ENCODE measurements at places on chromosomes 7 and 10.

GRCh38 chr7:85686401-85687181 is 499.7 kb upstream of the SEMA3D start:
- no peak for DNase-seq

GRCh38 chr10:63491588-63492316 is 26.0 kb upstream of the JMJD1C start:
- DNase-seq: no peak

- no peak for DNase-seq
Observed at GRCh38 chr7:107070710-107071109, 26.2 kb downstream of the PRKAR2B start.

DNA sequence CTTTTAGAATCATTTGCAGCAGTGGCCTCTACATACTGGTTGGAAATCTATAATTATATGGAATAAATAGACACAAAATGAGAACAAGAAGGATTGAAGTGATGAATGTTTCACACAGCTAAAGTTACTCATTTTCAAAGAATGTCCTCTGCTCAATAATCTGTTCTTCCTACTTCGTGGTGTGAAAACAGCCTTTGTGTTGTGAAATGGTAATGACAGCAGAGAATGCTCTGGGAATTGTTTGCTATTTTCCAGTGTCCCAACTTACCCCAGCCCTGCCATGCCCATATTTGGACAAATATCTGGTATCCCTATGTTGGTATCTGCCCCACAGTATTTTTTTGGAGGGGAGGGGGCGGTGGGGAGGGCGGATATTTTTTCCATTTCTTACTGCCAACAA is 130.4 kb downstream of the GLI3 start:
- no peak for DNase-seq

- no peak for DNase-seq
Observed at GRCh38 chr10:131840788-131841118, 60.1 kb upstream of the PPP2R2D start.

GRCh38 chr7:151454932-151455530 is 15.1 kb upstream of the CRYGN start:
- DNase-seq: no peak

- DNase-seq: no peak
Observed at GRCh38 chr7:3165681-3166580, 122.3 kb upstream of the CARD11 start.

DNA sequence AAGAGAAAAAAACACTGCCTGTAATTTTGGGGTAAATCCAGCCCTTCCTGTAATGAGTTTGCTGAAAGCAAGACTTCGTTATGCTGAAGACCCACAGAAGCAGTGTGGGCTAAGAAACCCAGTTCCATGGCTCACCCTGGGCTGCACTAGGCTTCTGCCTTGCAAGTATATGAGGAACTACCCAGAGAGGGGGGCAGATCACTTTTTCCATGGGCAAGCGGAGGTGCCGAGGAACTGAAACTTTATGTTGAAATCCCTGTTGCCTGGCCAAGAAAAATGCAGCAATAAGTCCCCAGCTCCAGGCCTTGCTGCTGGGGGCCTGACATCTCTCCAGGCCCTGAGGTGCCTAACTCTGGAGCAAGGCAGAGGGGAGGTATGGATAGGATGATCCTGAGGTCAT is 8.5 kb downstream of the RASSF4 start:
- no peak for DNase-seq

DNA sequence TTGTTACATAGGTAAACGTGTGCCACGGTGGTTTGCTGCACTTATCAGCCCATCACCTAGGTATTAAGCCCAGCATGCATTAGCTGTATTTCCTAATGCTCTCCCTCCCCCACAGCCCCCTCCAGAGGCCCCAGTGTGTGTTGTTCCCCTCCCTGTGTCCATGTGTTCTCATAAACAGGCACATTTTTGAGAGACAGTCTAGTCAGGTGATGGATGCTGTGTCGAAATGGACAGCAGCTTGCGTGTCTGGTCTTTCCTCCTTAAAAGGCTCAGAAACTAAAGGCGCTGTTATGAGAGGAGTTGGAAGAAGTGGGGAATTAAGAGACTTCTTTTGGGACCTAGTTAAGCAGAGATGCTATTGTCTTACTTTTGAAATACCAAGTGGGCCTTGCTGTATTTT is 296.0 kb downstream of the BBS9 start:
- no peak for DNase-seq

DNA sequence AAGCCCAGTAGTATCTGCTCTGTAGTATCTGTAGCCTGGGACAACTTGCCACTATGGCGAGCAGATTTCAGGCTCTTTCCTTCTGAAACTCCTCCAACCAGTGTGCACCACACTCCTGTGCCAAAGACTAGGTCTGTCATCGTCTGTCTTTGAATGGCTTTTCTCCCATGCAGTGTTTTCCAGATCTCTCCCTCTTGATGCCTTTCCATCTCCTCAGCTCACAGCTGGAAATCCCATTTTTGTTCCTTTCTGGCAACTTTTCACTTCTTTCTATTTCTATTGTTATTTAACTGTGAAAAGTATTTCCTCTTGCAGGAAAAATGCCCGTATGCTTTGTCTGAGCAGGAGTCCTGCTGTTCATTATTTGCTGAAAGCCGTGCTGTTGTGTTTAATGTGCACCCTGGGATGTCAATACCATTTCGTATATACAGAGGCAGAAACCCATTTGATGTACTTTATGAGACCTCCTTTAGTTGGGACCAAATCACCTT is 373.7 kb downstream of the PHTF2 start:
- no peak for DNase-seq

DNA sequence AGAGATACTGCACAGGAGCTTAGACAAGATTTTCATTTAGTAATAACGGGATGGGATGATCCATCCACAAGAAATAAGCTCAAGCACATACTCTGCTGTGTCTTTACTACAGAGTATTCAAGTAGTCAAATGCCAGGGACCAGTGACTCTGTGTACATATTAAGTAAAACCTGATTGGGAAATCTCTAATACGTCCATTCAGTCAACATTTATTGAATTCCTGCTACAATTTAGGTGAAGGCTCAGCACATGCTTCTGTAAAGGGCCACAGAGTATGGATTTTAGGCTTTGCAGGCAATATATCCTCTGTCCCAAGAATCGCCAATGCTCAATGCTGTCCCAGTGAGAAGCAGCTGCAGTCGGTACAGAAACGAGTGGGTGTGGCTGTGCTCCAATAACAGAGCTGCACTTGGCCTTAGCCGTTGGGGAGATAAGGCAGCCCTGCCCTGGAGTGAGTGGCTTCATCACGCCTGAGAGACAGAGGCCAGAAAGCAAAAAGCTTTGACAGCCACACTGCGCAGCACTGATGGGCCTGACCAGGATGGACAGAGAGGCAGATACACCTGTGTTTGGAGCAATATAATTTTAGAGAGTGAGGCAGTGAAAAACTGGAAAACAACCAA is 186.8 kb downstream of the PARD3 start:
- no peak for DNase-seq

- DNase-seq: no peak
Observed at GRCh38 chr7:7321681-7322080, 139.3 kb downstream of the C1GALT1 start.

GRCh38 chr7:38846280-38846679 is 62.7 kb downstream of the VPS41 start:
- DNase-seq: no peak

DNA sequence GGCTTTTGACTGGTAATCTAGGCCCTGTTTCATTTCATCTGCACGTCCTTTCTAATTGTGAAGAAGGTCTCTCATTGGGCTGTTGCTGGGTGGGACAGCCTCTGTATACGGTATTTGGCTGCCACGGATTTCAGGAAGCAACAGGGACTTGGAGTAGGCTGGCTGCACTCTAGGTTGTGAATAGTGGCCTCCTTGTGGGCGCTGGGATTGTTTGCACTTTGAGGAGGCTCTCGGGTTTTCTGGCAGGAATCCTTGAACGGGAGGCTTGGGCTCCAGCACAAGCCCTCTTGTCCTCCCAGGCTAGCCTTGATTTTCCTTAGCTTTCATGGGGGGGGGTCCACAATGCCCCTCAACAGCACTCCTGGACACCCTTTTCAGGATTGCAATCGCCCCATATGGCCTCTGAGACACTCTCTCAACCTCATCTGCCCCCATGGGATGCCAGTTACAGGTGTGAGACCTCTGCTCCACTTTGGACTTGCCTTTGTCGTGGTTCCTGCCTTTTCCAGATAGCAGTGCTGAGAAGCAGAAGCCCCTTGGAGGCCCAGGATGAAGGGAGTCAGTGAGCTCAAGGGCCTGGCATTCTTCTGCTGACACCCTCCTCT is 33.9 kb upstream of the ZNF273 start:
- DNase-seq: no peak

GRCh38 chr7:41809116-41809515 is 106.2 kb upstream of the INHBA start:
- DNase-seq: no peak

DNA sequence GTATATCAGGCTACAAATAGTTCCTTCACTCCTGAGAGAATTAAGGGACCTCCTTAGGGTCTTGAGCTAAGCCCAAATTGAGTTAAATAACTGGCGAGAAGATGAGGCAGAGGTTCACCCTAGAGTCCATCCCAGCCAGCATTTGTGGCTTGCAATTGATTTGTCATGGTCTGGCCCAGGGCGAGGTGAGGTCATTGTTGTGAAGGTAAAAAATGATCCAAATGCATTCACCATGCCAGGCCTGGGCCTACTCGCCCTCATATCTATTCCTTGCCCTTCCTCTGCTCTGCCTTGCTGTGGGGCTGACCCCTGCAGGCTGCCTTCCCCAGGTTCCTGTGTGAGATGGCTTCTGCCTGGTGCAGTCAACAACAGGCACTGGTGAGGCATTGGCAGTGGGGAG is 207.2 kb downstream of the ZNF365 start:
- DNase-seq: no peak

DNA sequence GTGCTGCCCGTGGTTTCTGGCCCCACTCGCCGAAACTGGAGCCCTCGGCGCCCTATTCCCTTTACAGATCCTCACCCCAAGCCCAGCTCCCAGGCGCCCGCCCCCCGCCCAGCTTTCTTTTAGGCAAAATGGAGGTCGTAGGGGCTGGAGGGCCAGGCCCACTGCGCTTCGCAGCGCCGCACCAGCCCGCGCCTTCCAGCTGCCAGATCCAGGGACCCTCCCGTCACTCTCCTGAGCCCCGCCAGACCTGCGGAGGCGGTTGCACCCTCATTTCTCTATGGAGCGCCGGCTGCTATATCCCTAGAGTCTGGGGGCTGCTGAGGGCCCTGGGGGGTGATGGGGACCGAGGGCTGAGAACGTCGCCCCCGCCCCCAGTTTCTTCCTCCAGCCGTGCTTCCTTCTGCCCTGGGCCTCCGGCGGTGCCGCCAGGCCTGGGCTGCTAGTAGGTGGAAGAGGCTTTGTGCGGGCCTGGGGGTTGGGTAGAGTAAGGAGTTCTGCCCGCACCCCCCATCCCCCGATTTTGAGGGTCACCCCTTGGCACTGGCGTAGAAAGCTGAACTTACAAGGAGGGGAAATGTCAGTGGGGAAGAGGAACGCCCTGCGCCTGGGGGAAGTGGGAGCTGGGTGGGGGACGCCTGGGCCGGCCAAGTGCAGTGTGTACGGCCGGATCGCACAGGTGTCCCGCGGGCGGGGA is 1.0 kb downstream of the GNB2 start:
- DNase-seq: no peak

DNA sequence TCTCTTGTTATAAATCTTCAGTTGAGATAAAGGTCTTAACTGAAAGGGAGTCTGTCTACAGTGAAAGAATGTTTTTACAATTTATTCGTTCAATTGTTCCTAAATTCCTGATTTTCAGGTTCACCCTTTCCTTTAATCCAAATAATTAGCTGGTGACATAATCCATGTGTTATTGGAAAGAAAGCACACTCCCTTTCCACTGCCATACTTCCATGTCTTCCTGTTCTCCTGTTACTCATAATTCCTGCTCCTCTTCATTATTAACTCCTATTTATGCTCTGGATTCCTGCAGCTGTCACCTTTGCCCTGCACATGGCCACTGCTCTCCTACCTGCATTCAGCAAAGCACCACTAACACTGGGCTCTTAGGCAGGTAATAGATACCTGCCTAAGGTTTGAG is 40.0 kb upstream of the FAM3C start:
- DNase-seq: no peak

- DNase-seq: no peak
Observed at GRCh38 chr10:3030765-3031164, 36.6 kb upstream of the PFKP start.

DNA sequence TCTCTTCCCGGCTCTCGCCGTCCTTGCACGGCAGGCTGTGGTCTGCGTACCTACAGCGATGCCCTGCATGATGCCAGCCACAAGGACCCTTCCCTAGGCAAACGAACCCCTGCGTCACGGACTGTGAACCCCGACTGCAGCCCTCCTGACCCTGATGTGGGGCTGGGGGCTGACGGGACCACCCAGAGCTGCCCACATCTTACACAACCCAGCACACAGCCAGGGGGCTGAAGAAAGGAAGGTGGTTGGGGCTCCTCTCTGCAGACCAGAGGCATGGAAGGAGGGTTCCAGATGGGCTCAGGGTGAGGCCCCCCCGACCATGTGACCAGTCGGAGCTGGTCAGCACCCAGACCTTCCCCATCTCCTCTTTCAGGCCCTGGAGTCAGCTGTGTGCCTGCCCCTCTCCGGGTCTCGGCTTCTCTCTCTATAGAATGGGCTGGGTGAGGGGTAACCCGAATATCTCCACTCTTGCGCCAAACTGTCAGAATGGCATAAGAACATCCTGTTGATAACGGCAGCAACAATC is 41.4 kb downstream of the EBF3 start:
- no peak for DNase-seq
